ENCODE measurements at places on chromosomes 7 and 10.

- no peak for DNase-seq
Measured at GRCh38 chr10:76583711-76584161, 1053.9 kb downstream of the KCNMA1 start.

GRCh38 chr10:71990706-71991269 is 26.6 kb downstream of the CHST3 start:
- DNase-seq: no peak

- no peak for DNase-seq
Measured at GRCh38 chr10:1057106-1057657, 997 bp downstream of the WDR37 start.

DNA sequence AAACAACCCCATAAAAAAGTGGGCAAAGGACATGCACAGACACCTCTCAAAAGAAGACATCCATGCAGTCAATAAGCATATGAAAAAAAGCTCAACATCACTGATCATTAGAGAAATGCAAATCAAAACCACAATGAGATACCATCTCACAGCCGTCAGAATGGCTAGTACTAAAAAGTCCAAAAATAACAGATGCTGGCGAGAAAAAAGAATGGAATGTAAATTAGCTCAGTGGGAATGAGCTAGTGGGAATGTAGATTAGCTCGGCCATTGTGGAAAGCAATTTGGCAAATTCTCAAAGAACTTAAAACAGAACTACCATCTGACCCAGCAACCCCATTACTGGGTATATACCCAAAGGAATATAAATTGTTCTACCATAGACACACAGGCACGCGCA is 287.0 kb downstream of the WDR37 start:
- DNase-seq: no peak

- DNase-seq: no peak
Measured at GRCh38 chr7:155258226-155258560, 39.5 kb upstream of the INSIG1 start.

DNA sequence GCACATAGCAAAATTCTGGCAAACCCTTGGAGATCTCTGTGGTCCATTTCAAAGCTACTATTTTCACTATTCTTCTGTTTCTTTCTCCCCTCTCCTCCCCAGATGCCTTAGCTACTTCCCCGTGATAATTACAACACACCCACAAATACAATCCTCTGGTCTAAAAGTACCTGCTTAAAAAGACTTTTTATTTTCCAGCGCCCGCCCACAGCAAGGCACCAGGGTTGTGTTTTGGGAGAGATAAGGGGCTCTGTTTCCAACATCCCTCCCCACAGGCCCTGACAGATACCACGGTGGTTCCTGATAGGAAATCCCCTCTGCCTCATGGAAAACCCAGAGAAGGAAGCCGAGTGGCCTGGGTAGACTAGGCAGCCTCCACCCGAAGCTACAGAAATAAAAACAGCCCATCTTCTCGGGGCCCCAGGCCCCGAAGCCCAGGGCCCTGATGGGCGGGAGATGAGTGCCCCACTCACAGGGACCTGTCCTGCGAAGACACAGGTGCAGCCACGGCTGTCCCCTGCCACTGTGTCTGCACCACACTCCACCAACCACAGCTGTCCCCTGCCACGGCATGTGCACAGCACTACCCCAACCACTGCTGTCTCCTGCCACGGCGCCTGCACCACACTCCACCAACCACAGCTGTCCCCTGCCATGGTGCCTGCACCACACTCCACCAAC is 19.7 kb downstream of the CALML5 start:
- no peak for DNase-seq

- no peak for DNase-seq
Measured at GRCh38 chr10:49037187-49037586, 78.1 kb downstream of the VSTM4 start.

DNA sequence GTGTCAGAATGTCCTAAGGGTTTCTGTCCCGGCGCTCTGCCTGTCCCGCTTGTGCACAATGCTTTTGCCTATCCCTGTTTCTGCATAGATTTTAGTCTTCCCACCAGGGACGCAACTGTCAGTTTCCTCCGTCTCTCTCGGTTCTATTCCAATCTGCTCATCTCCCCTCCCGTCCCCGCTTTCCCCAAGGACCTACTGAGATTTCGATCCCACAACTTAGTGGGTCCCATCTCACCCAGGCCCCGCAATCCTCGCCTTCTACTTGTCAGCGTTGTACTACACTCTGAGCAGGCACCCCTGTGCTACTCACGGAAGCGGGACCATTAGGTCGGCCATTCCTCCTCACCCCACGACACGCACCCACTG is 519 bp upstream of the ZNF655 start:
- no peak for DNase-seq

DNA sequence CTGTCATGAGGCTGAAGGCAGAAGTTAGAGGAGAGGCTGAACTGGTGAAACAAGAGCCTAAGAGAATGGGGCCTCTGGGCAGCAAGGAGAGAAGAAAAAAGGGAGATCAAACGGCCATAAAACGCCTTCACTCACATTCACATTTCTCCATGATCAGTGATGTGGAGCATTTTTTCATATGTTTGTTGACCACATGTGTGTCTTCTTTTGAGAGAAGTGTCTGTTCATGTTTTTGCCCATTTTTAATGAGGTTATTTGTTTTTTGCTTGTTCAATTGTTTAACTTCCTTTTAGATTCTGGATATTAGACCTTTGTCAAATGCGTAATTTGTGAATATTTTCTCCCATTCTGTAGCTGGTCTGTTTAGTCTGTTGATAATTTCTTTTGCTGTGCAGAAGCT is 155.0 kb downstream of the TMEM26 start:
- DNase-seq: no peak

- no peak for DNase-seq
Measured at GRCh38 chr7:158976468-158976848, 120.1 kb downstream of the DYNC2I1 start.

DNA sequence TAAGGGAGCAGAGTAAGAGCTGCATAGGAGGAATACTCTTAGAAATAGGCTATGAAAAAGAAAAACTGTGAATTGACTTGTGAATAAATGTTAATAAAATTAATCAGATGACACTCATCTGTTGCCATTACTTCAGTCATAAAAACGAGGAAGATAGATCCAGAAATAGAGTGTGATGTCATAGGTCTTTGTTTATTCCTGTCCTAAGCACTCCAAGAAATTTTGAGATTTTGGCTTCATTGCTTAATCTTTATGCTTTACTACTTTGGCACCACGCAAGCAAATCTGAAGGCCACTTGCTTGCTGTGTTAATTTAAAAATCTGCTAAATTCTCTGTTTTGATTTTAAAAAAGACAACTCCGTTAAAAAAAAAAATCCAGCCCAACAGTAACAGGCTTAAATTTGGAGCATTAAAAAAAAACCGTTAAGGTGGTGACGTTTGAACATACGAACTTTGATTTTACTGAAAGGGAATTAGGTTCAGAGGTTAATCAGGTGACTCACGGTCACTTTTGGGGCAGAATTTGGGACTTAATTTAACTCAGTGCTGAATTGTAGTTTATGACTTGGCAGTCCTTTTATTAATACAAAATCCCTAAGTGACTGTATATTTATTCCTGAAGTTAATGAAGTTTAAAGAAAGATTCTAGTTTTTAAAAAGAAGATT is 3.4 kb downstream of the IFRD1 start:
- no peak for DNase-seq

DNA sequence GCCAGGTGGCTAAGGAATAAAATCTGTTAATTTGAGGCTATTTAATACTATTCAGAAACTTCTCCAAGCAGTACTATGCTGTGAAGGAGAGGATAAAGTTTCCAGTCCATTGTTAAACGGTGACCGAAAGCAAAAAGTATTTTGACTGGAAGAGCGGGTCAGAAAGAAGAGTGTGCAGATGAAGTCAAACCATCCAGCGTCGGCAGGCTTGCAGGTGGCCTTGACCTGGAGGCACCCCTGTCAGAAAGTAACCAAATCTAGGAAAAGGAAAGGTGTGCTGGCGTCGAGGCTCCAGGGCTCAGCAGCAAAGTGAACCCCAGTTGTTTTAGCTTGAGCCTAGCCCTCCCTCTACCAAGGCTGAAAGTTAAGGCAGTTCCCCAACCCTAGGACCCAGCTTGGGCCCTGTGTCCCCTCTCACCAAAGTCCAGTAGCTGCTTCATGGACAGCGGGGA is 544 bp downstream of the PDK4 start:
- DNase-seq: no peak

DNA sequence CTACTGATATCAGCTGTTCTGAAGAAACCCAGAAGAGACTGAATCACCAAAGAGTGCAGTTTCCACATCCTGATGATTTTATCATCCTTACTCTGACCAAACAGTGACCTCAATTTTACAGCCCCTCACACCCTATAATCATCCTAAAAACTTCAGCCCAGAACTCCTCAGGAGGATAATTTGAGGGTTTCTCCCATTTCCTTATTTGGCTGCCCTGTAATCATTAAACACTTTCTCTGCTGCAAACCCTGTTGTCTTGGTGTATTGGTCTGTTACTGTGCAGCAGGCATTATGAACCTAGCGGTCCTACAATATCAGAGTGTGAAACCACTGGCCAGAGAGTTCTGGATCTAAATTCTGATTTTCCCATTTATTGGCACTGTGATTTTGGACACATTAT is 141.7 kb downstream of the PCLO start:
- no peak for DNase-seq

DNA sequence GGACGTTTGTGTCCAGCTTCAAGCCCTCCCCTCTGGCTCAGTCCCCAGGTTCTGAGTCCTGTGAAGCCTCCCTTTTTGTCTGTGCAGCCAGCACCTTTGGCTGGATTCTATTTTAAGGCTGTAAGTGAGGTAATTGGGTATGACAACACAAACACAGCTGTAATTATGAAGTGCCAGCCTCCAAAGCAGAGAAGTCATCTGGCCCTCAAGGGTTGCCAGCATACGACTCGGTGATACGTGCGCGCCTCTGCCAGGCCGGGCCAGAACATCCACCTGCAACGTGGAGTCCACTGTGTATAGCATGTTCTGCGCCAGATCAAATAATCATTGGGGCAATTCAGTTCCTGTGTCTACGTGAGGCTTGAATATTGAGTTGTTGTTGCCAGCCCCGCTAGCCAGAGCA is 6.7 kb upstream of the FAM180A start:
- no peak for DNase-seq

GRCh38 chr7:17142831-17143541 is 155.5 kb upstream of the AHR start:
- DNase-seq: peak; percentile 45

- no peak for DNase-seq
Measured at GRCh38 chr7:94195201-94195600, 191.0 kb upstream of the BET1 start.

DNA sequence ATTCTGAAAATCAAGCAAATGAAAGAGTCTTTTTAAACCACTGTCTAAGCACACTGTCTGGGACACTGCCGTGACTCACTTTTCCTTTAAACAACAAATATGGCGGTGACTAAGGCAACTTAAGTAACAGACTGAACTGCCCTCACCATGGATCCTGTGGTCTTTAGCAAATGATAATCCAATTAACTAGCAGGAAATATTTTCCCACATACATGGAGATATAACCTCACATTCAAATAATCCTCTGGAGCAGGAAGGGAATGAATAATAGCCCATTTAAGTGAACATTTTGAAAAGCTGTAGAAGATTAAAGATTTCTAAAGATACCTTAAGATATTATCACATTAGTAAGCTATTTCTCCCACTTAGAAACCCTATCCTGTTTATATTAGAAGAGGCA is 40.3 kb upstream of the LRRC17 start:
- DNase-seq: no peak

DNA sequence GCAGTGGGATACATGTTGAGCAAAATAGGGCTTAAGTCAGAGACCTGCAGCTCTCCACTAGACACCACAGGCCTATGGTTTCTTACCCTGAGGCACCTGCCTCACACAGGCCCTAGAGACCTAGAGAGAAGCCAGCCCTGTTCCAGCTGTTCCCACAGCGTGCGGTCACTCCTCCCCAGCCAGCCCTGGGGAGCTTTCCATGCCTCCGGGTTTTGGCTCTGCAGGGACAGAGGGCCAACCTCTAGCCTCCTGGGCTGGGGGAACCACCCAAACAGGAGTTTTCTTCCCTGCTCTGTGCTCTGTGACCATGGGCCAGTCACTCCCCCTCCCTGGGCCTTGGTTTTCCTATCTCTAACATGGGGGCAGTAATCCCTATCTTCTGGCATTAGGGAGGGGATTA is 33.0 kb downstream of the SH2B2 start:
- DNase-seq: no peak

DNA sequence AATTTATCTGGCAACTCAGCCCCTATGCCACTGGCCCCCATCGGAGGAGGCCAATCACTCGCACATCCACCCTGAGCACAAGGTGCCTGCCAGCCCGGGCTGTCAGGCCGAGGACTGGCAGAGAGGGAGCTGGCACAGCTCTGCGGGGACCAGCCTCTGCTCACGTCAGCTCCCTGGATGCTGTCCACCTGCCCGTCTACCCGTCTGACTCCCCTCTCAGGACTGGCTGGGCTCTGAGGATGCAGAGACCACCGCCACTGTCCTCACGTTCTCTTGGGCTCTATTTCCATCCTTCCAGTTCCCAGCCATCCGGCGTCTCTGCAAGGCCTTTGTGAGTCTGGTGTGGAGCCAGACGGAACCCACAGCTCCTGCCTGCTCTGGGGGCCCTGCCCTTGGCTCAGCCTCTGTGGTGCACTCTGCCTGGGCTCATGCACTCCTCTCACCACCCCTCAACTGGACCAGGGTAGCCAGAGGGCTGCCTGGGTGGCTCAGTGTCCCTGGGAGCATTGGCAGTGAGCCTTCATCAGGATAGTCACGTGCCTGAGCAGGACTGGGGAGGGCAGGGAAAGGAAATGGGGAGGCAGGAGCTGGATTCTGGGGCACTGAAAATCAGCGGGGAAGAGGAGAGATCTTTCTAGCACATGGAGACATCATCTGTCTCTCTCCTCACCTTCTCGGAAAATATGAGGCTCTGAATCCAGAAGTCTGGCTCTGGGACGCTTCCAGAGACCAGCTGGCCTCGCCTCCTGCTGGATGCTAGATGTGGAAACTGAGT is 38.0 kb upstream of the PCBD1 start:
- no peak for DNase-seq

- no peak for DNase-seq
Measured at GRCh38 chr10:129812398-129812797, 151.7 kb downstream of the EBF3 start.

Data from CD4-positive, alpha-beta T cell treated with Interleukin-2 at 100 ng/mL for 4 hours (primary cell).